ENCODE measurements at places on chromosomes 1 and 21.

DNA sequence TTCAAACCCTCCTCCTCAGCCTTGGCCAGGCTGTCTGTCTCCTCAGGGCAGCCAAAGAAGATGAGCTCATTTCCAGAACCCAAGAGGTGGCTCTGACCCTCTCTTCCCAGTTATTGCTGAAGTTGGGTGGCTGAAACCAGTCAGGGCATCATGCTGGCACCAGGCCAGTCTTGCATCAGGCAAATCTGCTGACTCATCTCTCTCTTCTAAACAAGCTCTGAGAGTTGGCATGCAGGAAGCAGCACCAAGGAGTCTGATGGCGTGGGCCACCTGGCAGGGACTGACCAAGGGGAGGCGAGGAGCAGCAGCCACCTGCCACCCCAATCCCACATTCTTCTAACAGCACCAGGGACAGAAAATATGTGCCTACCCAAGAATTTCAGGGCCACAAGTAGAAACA is 104.8 kb upstream of the ATP1A1 start:
- DNase-seq: peak; percentile 76

DNA sequence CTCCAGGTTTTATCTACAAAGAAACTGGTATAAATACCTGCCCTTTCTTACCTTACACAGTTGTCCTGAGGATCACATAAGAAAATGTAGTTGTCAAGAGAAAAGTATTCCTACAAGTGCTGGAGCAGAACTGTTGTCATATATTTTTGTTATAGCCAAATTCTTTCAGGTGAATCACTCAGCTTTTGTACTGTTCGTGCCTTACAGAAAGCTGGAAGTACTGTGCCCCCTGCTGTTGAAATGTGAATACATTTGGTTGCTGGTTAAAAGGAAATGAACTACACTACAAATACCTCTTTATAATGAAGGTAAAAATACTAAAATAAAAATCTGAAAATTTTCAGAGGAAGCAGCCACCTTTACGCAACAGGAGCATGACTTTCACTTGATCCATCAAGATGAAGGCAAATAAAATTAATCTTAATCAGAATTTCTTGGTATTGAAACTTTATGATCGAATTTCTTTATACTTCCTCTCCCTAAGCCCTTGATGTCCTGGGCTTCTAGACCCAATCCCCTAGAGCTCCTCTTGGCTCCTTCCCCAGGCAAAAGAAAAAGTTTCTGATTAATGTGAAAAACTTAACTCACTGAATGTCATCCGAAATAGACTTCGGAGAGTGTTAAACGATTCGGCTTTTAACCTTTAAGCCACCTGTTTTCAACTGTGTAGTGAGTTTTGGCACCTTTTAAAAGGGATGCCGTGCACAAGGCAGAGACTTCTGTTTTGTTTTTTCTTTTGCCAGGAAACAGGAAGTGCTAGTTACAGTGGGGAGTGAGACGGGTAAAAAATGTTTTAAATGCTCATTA is 12.5 kb downstream of the CHML start:
- peak; percentile 82 for DNase-seq

- DNase-seq: no peak
Observed at GRCh38 chr1:27872802-27873551, 633 bp downstream of the THEMIS2 start.

DNA sequence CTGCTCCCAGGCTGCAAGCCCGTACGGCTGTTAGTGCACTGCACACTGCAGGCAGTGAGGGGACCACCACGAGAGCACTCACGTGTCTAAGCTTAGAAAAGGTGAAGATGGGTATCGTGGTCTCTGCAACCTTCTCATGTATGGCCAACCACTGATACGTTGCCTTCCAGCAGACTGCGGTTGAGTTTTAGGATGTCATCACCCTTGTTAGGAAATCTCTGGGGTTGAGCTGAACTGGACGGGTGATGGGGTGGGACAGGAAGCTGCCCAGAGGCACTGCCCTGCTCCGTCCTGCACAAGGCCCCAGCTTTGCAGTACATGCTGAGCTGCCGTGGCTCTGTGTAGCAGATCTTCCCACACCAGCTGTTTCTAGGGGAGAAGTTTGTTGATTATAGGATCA is 43.3 kb downstream of the FAAP20 start:
- DNase-seq: no peak

DNA sequence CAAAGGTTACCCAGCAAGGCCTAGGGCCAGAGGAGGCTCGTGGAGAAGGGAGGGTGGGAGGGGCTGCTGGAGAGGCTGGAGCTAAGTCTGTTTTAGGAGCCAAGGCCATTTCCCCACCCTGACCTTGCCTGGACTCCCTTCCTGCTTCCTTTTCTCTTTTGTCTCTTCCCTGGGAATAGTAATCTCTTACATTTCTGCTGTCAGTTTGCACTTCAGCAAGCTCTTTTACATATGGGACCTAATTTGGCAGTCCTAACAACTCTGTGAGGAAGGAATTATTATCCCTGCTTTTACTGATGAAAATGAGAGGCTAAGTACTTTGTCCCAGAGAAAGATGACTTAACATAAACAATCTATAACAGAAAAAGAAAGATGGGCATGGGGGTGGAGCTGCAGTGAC is 13.8 kb downstream of the OPTC start:
- no peak for DNase-seq

DNA sequence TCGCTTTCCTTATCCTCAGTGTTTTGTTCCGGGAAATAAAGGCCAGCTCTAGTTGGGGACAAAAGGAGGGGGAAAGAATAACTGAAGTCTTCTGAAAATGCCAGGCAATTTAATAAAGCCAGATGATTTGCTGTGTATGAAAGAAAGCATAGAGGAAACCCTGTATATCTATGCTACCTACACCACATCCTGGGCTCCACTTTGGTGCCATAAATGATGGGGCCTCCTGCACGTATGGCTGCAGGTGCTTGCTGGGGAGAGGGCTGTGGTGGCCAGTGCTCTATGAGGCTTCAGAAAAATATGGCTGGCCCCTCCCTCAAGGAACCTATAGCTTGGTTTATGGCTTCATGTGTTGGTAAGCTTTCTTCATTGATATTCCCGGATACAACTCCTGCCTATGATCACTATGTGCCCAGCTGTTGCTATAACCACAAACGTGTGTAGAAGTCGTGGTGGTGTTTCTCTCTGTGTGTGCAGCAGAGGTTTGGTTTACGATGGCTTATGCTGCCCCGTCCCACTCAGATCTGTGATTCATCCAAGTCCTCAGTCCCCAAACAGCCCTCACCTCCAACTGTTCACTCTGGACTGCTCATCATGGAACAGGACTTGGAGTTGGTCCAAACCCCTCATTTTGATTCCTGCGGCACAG is 59.5 kb downstream of the BACE2 start:
- DNase-seq: no peak

DNA sequence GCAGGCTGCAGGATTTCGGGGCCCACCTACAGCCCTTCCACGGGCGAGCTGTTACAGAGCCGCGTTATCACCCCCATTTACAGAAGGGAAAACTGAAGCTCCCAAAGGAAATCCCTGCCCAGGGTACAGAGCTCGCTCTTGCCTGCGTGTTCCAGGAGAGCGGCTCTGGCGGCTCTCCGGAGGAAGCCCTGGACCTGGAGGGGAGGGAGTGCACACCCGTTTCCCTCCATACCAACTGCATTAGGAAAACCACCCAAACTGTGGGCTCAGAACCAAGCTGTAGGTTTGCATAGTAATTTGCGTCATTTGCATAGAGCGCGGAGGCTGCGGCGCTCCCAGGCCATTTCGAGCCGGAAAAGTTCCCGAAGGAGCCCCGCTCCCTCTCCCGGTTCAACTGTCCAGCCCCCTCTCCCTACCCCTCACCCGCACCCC is 24.7 kb upstream of the ADGRB2 start:
- no peak for DNase-seq

- no peak for DNase-seq
Observed at GRCh38 chr1:231885209-231885854, 258.7 kb downstream of the DISC1 start.

- DNase-seq: no peak
Observed at GRCh38 chr1:59768792-59769735, 45.7 kb upstream of the HOOK1 start.

DNA sequence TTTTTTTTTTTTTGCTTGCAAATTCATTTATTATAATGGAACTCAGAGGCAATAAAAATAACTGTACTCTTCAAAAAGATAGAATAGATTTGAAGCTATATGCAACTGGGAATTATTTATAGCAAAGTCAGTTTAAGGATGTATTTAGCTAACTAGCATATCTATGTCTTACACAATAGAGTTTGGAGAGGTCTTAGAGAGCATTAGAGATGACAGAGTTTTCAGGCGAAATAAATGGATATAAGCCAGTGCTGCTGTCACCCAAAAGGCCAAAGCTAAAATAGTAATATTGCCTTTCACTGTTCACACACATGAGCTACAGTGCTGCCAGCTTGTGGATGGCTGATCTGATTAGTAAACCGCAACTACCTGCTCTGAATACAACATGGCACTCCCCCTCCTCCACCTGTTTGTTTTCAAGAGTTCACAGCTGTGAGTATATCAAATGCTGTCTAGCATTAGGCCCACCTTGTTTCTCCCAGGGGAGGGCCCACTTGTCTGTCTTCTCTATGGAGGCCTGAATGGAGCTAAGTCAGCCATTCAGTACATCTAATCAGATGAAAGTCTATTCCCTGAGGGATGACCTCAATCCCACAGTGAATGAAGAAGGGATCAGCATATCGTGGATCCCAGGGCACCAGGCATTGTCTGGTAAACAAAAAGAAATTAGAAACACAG is 25.2 kb upstream of the SSX2IP start:
- DNase-seq: no peak

DNA sequence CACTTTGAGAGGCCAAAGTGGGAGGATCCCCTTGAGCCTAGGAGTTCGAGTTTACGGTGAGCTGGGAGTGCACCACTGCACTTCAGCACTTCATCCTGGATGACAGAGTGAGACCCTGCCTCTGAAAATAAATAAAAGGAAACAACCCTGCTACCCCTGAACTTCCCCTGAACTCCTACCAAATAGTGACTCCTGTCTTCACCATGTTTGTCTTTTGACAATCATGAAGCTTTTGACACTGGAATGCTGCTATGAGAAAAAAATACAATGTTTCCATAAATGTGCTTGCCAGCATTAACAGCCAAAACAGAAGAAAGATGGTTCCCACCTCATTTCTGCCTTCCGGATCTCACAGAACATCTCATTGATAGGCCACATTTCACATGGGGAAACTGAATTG is 10.4 kb downstream of the ZBTB8A start:
- no peak for DNase-seq

DNA sequence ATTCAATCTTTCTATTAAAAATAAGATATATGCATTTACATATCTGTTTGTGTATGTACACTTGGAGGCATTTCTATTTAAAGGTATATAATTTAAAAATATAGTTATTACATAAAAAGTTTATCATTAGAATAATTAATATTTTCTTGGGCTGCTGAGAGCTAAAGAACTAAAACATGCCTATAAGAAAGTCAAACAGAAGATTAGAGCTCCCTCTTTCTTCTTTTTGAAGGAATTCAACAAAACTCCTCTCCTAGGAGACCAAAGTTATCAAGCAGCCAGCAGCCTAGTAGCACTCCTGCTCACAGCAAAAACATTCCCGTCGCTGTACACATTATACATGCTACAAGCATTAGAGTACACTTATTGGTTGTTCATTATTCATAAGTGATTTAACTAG is 216.4 kb downstream of the VAV3 start:
- no peak for DNase-seq

- DNase-seq: peak; percentile 23
Observed at GRCh38 chr1:94619731-94620130, 78.2 kb upstream of the F3 start.

DNA sequence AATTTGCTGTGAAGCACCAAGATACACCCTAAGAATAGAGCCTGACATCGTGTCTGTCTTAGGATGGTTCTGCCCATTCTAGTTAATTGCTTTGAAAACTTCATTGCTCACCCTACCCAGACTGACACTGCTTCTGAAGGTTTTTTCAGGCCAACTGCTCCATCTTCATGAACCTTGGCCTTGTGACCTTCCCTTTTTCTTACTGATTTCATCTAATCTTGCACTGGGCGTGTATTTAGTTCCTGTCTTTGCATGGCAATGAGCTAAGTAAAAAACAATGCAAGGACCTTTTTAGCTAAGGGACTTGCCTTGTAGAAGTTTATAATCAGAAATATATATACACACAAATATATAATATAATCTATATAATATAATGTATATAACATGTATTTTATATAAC is 108.0 kb downstream of the PBX1 start:
- DNase-seq: no peak

- no peak for DNase-seq
Observed at GRCh38 chr1:200873671-200874397, 1.1 kb downstream of the GPR25 start.

DNA sequence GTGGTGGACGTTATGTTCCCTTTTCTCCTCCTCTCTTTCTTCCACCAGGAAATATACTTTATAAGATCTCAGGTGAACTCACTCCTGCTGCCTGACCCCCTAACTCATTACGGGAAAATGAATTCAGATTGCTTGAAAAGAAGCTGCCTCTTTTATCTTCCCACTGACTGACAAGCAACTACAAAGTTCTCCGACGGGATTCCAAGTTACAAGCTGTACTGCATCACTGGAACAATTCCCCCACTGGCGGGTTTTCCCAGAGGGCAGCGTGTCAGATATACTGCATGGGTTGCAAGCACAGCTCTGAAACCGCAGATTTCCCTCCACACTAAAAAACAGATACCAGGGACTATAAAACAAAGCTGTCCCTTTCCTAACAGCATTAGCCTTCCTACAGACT is 390.6 kb downstream of the KCTD3 start:
- DNase-seq: no peak

DNA sequence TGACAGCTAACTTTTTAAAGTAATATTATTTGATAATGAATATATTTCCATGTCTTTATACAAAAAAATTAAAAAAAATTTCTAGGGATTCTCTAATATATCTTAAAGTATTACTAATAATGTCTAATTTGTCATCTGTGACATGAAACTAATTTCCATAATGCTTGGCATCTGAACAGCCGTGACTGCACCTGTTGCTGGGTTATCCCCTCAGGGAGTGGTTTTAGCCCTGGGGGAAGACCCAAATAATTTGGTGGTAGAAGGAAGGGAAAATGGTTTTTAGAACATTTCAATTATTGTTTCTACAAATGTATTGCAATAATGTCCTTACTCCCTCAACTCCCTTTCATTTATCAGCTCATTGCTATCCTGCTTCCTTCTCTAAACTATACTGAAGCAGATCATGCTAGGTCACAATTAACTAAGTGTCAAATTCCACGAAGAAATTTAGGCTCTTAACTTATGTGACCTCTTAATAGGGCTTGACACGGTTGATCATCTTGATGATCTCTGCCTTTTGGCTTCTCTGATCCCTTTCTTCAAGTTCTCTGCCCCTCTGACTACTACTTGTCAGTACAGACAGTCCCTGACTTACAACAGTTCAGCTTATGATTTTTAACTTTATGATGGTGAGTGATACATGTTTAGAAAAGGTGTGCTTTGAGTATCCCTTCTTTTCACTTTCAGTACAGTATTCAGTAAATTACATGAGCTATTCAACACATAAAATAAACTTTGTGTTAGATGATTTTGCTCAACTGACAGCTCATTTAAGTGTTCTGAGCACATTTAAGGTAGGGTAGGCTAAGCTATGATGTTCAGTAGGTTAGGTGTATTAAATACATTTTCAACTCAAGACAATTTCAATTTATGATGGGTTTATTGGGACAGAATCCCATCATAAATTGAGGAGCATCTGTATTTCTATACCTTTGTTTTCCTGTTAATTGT is 26.4 kb upstream of the DPH5 start:
- DNase-seq: no peak

GRCh38 chr1:169143346-169143745 is 36.9 kb downstream of the ATP1B1 start:
- DNase-seq: no peak
